Suppressor macrophage treated with lipopolysaccharide for 1 hour (primary cell): ENCODE measurements at places on chromosomes 13 and 19.

DNA sequence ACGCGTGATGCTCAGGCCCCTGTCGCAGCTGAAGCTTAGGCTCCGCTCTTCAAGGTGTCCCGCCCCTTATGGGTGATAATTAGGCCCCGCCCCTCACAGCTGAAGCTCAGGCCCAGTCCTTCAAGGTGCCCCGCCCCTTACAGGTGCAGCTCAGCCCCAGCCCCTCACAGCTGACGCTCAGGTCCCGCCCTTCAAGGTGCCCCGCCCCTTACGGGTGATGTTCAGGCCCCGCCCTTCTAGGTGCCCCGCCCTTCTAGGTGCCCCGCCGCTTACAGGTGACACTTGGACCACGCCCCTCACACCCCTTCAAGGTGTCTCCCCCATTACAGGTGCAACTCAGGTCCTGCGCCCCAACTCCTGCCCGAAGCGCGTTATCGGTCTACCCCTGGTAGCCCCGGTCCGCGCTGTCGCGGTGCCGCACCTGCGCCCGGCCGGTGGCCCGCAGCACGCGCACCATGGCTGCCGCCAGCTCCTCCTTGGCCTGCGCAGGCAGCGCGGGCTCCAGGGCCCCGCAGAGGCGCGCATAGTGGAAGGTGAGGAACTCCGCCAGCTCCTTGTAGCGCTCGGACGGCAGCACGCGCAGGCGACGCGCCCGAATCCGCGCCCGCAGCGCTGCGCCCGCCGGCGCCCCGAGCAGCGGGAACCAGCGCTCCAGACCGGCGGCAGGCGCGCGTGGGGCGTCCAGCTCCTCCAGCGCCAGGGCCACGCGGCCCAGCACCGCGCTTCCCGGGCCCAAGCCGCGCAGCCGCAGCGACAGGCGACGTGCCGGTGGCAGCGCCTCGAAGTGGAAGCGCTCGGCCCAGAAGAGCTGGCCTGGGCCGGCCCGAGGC is 7.3 kb downstream of the RASAL3 start:
- no peak for DNase-seq

- no peak for DNase-seq
Observed at GRCh38 chr13:98315902-98316301, 138.8 kb upstream of the RNF113B start.

GRCh38 chr19:5113633-5114586 is 145.0 kb downstream of the KDM4B start:
- no peak for DNase-seq

DNA sequence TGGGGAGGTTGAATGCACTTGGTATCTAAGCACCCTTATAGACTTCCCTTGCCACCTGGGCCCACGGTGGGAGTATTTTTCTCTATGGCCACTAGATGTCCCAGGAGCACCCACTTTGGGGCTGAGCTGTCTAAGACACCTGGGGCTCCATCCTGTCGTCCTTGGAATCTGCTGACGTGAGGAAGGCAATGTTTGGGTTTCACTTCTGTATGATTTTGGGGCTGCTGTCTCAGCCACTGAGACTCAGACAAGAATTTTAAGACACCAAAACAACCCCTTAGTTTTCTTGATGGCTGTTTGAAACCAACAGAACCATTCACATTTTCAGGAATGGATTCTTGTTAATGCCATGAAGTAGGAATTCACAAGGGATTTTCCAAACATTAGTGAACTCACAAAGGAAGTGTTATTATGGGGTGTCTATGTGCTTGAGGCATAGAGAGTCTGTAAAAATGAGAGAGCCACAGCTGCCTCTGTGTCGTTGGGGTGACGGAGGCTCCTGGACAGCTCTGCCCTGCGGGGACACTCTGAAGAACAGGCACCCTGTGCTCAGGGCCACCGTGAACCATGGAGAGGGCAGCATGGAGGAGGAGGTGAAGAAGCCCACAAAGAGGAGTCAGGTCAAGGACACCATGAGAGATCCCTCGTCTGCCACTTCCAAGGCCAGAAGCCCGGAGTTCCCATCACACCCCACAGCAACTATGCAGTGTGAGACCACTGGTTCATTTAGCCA is 106.8 kb upstream of the SPATA13 start:
- DNase-seq, result peak; percentile 70

DNA sequence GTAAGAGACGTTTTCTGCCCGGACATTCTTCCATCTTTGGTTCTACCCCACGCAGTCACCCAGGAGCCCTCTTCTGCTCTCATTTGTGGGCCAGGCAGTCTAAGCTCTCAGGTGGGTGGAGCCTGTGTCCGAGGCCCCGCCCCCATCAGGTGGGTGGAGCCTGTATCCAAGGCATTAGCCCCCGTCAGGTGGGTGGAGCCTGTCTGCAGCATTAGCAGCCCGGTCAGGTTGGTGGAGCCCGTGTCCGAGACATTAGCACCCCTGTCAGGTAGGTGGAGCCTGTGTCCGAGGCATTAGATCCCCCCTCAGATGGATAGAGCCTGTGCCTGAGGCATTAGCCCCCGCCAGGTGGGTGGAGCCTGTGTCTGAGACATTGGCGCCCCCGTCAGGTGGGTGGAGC is 45.5 kb upstream of the C13orf46 start:
- peak; percentile 30 for DNase-seq
